ENCODE measurements at places on chromosomes 12 and 14. TPM values are rescaled to one million over a fixed set of nuclear protein-coding genes. Genes with fewer than 3 reads are reported as not detected.

GRCh38 chr14:69002069-69002468 lies 23.0 kb upstream of the ACTN1 start:
- no peak for DNase-seq

DNA sequence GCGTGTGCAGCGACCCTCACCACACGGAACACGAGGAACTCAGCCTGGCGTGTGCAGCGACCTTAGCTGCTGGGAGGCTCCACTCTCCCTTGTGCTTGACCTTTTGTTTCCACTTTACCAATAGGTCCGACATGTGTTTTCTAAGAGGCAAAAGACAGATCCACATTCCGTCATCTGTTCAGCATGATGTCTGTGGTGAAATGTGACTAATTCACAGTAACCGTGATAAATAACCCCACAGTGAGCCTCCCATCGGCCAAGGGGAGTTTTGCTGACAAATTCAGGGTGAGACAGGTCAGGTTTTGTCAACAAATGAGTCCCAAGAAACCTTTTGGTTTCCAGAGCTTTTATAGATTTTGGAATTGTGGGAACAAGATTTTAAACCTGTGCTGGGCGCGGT lies 55.9 kb downstream of the MOK start:
- no peak for DNase-seq

Gene C1S
- 1.3 TPM for total RNA-seq

Gene WASHC4
- 29.4 TPM for total RNA-seq

Gene TAS2R20
- total RNA-seq = 1.2 TPM

DNA sequence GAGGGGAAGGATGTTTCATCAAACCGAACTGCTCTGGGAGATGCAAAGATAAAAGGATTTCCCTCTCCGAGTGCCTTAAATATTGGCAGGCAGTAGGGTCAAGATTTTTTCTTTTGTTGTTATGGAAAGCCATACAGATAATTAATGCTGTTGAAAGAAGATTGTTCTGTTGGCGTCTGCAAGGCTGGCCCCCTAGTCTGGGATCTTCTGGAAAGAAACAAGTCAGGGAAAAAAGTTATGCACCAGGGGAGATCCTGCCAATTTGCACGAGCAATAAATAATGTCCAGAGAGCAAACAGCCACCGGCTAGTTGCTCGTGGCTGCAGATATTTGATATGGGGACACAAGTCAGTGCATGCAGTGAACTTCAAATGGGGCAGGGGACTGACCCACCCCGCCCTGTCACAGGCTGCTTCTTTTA lies 202.1 kb upstream of the MYL2 start:
- no peak for DNase-seq

Gene CPNE6
- 0.13 TPM for total RNA-seq

DNA sequence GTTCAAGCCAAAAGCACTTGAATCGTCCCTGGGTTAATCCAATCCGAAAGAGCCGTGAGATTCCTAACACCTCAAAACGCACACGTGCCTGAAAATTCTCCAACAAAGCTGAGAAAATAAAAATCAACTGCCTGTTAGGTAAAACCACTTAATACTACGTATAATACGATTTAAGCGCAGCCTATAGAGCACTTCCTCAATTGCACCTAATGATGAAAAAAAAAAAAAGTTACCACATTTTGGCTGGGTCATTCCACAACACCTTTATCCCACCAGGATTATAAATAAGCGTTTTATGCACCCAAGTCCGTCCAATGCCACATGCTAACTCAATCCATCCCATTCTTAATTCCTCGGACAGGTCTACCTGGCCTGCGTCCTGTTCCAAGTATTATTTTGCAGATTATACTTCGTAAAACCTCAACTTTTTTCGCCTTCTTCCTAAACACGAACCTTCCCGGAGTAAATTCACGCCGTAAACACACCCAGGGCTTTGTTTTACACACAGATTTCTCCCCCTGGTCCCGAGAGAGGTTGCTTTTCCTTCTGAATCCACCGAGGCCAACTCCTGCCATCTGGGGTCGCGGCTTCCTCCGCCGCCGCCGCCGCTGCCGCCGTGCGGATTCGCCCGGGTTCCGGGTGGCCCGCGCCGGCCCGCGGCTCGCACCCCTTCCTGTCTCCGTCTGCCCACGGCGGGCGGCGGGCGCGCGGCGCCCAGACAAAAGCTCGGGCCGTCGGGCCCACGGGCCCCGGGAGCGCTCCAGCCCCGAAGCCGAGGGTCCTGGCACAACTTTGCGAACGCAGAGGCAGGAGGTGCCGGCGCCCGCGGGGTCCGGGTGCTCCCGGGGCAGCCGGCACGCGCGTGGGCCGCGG lies 66.2 kb downstream of the RNF34 start:
- no peak for DNase-seq
